ENCODE measurements at places on chromosomes 1 and 21.

GRCh38 chr1:57111175-57111574 is 145.4 kb upstream of the C8B start:
- no peak for DNase-seq

- no peak for DNase-seq
These were observed 50.9 kb downstream of the PCNT start for GRCh38 chr21:46374761-46375389.

DNA sequence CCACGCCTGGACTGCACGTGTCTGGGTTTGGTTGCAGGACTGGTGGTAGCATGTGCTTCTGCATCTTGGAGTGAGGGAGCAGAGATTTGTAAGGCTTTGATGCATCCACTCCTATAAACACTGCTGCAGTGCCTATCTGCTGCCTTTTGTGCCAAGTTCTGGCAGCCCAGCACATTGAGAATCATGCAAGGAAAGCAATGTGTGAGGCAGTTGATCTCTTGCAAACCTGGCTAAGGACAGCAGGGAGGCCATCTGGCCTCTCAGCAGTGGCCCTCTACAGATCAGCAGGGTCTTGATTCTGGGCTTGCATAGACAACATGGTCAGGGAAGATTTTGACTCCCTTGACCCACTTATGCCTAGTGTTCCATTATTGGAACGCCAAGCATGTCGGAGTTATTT is 81.2 kb upstream of the COA6 start:
- no peak for DNase-seq

GRCh38 chr21:29208682-29209059 is 78.2 kb downstream of the MAP3K7CL start:
- no peak for DNase-seq

GRCh38 chr1:8013399-8013798 is 12.7 kb downstream of the ERRFI1 start:
- DNase-seq = no peak

DNA sequence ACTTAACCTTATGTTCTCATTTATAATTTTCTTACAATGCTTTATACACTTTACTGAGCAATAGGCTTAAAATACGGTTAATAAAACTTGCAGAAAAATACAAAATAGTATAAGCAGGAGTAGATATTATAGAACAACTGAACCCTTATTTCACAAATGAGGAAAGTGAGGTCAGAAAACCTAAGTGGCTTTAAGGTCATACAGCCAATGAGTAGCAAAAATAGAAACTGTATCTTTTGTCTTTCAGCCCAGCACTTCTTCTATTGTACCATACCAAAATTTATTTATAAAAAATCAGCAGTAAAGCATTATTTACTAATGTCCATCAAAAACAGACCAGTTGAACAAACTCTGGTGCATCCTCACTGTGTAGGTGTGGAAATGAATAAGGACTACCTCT is 11.6 kb downstream of the FBXO42 start:
- DNase-seq = no peak

GRCh38 chr1:53172426-53173128 is 24.0 kb upstream of the CPT2 start:
- DNase-seq = no peak

DNA sequence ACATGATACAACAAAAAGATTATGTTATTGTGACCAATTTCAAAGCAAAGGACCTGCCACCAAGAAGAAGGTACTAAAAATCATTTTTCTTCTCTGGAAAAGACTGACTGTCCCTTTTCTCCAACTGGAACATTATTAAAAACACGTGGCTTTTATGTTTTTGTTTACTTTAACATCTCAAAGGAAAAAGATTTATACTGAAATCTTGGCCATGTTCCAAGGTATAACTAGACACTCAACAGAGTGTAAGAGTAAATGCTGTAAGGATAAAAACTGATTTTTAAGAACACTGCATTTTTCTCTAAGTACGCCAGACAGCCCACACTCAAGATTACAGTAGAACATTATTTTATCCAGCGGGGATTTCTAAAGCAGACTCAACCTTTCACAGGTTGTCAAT is 62.1 kb downstream of the BRWD1 start:
- no peak for DNase-seq

DNA sequence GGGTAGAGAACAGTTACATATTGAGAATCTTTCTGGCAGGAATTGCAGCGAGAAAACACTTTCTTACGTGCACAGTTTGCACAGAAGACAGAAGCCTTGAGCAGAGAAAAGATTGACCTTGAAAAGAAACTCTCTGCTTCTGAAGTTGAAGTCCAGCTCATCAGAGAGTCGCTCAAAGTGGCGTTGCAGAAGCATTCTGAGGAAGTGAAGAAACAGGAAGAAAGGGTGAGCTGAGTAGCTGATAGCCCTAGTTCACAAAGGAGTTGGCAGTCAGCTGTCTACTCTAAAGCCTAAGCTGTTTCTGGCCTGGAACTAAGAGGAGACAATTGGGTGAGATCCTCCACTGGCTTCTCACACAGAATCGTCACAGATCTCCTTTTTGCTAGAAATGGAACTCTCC is 20.3 kb upstream of the SH3BGRL3 start:
- no peak for DNase-seq

Measured in T-helper 1 cell (primary cell).